HCEC 1CT (cell line): ENCODE measurements at places on chromosomes 13 and 19.

DNA sequence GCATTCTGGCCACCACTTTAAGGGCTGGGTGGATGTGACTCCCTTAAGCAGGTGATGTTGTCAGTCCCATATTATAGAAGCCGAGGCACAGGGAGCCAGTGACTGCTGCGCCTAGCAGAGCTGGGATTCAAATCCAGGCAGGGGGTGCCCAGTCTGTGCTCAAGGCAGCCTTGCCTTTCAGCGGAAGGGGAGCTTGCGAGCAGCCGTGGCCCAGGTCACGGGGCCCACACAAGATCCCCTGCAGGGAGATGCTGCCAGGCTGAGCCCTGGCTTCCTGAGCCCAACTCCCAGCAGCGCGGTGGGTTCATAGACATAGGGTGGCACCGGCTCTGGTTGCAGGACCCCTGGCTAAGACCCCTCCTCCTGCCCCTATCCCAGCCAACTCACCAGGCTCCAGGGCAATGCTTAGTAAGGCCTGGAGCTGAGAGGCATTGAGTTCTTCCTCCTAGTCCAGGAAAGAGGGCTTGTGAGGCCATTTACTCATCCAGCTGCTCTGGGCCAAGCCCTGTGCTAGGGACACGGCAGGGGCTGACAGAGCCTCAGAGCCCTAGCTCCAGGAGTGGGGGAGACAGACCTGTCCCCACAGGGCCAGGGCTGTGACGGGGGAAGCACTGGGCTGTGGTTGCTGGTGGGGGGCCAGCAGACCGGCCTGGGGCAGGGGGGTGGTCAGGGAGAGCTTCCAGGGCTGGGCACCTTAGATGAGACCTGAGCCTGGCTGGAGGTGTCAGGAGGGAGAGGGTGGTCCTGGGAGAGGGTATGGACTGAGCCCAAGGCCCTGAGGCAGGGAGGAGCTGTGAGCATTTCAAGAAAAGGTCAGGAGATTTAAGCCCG lies 9.6 kb downstream of the CAPN12 start:
- peak; percentile 24 for DNase-seq

GRCh38 chr13:110630566-110631119 lies 15.3 kb downstream of the NAXD start:
- DNase-seq, result no peak

DNA sequence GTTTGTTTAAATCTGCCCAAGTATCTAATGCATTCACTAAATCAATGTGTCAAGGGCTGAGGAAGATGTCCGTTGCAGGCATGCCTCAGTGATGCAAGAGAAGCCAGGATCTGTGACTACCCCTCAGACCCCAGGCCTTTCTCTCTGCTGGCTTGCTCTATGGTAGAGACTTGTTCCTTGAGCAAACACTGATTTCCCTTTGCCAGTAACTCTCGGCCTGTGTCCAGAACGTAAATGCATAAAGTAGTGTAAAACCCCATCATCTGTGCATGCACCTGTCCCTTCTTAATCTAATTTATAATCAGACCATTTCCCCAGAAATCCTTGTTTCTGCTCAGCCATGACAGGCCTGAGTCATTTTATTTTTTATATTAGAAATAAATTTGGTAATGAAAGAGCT lies 28.7 kb upstream of the FRY start:
- DNase-seq, result no peak

DNA sequence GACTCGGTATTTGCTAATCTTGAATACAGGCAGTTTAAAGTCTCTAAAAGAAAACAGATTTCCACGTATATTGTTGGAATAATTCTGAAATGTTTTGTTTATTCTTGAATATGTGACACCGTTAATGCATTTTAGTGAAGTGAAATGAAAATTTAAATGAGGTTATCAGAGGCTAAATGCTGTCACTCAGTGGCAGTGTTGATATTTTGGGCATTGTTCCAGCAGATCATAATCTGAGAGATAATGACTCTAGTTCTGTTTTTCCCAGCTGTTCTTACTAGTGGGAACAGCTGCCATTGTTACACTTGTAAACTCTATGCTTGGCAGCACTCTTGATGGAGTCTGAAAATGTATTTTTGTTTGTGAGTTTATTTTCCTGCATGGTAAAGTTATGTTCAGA lies 365.6 kb upstream of the SLC10A2 start:
- DNase-seq, result no peak

DNA sequence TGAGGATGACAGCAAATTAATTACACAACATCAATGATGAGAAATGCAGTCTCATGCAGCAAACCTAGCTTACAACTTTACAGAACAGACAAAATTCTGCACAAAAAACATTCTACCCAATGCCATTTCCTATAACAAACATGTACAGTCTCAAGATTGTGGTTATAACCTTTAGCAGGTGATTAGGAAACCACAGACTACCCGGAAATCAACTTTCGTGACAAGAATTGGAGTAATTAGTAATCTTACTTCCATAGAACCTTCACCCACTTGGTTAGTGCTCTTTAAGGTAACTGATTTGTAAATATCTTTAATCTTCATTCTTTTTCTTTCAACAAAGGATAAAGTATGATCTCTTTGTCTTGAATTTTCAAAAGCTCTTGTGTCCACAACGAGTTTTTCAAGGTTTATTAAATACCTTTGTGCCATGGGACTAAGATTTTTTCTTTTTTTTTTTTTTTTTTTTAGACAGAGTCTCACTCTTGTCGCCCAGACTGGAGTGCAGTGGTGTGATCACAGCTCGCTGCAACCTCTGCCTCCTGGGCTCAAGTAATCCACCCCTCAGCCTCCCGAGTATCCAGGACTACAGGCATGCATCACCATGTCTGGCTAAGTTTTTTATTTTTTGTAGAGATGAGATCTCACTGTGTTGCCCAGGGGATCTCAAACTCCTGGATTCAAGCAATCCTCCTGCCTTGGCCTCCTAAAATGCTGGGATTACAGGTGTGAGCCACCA lies 78.8 kb downstream of the MAP4K1 start:
- DNase-seq, result no peak

DNA sequence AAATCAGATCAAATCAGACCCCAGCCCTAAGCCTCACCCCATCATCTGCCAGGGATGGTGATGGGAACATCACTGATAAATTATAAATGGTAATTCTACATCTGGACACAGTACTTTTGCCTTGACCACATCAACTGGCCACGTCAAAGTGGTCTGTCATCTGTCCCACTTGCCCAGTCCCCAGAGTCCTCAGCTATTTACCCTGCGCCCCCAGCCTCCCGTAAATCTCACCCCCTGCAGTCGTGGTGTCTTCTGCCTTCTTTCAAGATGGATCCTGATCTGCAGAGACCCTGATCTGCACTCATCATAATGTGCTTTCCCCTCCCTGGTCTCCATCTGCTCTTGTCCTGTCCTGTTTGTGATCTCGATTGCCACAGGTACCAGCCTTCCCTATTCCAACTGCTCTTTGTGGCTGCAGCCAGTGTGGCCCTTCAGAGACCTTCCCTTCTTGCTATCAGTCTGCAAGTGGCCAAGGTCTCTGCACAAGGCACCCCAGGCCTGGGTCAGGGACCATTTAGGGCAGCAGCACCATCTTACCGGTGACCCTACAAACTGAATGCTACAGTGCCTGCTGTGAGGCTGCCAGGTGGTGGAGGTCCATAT lies 26.7 kb upstream of the POP4 start:
- DNase-seq, result no peak

GRCh38 chr19:46586294-46586693 lies 14.8 kb upstream of the CALM3 start:
- no peak for DNase-seq

GRCh38 chr13:31431722-31432137 lies 232.0 kb downstream of the B3GLCT start:
- peak; percentile 10 for DNase-seq

GRCh38 chr19:18385675-18386542 lies at the start of gene GDF15:
TSS of gene GDF15 (plus strand) at chr19:18386158. CDS start at chr19:18386190, 32 bp downstream.
- DNase-seq, result peak; percentile 58

DNA sequence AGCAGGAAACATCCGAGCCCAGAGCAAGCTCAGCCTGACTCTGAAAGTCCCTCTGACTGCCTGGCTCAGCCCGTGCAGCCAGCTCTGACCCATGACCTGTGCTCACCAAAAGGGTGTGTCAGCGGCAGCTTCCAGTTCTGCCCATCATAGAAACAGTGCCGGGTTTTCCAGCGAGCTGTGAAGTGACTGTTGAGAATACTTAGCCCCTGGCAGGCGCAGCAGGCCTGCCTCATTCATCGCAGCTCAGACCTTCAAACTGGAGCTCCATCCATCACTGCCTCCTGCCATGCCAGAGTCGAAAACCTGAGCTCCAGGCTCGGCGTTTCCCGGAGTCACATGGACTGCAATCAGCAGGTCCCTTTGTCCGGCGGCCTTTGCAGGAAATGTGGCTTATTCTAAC lies 16.3 kb upstream of the GSX1 start:
- no peak for DNase-seq

DNA sequence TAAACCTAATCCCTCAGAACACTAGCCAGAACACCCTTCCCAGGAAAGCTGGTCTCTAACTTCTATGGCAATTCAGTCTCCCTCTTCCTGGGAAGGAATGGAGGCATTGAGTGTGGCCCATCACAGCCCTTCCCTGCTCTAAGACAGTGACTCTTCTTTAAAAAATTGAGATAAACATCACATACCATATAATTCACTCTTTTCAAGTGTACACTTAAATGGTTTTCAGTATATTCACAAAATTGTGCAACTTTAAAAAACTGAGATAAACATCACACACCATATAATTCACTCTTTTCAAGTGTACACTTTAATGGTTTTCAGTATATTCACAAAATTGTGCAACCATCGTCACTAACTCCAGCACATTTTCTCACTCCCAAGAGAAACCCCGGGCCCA lies 116.5 kb downstream of the MIPEP start:
- no peak for DNase-seq

DNA sequence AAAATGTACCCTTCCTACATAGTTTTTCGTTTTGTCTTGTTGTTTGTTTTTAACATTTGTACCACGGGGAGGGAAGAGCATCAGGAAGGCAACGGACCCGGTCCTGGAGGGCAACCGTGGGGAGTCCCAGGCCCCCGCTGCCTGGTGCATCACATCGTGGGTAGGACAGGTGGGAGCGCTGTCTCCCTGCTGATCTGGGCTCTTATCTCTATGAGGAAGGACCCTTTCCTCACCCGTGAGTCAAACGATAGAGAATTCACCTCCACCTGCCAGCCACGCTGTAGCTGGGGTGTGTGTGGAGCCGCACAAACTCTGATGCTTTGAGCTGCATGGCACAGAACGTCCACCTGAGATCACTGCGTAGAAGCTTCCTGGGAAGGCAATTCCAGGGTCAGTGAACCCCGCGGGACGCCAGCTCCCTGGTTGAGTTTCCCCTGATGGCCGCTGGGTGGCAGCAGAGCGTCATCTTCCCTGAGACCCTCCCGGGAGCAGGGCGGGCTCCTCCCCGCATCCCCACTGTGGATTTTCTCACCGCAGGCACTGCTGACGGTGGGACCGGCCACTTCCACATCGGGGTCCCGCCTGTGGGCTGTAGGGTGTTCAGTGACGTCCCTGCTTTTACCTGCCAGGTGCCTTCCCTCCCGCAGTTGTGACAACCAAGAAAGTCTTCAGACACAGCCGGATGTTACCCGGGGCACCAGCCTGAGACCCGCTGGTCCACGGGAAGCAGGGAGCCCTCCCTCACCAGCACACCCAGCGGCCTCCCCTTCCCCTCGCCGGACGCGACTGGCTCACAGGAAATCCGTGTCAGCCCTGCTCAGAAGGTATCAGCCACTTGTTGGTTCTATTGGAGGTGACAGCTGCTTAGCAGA lies 54.7 kb downstream of the ZNF787 start:
- DNase-seq, result no peak

DNA sequence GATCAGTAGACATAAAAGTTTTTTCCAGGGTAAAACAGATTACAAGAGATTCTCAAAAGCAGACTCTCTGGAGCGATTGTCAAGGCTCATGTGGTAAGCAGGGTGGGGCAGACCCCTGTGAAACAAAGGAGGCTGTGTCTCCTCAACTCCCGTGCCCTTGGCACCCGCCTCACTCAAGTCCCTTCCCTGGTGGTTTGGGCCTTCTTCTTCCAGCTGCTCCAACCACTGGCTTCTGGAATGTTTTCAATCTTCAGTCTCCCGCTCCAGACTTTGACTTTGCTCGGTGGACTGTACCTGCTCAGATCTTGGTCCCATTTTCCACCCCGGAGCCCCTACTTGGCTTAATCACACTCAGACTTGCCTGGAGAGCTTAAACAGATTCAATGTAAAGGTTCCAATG lies 74.8 kb upstream of the STK24 start:
- DNase-seq, result no peak

DNA sequence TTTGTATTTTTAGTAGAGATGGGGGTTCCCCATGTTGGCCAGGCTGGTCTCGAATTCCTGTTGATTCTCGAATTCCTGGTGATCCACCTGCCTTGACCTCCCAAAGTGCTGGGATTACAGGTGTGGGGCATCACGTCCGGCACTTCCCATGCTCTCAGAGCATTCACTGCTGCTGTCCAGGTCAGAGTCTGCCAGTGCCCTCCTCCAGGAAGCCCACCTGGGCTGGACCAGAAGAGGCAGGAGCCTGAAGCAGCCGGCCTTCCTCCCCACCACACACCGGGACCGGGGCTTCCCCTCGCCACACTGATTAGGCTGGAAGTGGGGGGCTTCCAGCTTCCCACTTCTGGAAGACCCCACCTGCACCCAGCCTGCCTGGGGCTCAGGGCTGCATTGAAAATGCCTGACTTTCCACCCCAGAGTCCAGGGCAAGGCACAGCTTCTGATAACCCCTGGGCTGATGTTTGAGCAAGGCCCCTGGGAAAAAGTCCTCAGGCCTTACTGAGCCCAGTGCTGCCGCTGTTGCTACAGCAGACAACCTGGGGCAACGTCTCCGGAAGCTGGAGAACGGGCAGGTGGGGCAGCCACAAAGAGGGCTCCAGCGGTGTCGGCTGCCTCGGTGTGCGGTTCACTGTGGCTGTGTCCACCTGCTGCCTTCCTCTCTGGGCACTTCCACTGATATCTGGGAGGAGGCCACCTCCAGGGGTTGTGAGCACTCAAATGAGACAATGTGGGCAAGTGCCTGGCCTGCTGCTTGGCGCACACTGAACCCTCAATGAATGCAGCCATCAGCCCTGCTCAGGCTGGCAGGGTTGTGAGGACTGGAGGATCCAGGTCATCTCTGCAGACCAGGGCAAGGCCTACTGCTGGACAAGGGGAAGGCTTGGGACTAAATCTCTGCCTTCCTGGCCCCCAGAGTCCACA lies 22.6 kb downstream of the CEBPA start:
- DNase-seq, result no peak

DNA sequence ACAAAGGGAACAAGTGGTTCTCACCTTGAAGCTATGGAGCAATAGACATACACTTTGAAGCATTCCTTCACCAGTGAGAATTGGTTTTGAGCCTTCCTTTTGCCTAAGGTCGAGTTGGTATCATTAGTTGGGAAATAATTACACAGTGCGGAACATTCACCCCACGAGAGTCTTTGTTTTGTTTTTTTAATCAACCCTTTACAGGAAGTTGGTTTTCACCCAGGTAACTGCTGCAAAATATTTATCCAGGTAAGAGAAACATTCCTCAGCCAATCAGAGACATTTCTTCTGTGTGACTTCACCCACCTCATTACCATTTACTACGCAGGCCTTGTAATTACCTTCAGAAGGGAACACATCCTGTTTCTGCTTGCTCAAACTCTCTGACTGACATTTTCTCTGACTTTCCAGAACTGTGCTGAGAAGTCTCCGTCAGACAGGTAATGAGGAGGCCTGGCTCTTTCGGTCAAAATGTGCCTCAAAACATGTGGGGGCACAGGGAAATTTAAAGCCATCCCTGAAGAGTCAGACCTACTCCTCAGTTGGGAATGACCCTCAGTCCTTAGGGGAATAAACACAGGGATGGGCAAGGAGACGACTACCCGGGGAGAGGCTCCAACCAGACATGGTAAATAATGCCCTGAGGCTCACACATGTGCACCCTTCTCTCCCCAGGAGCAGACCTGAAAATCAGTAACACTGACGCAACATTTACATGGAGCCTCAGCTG lies 22.7 kb upstream of the SERP2 start:
- no peak for DNase-seq

- DNase-seq, result no peak
Observed at GRCh38 chr19:55667958-55668357, 7.1 kb upstream of the EPN1 start.
